ENCODE measurements at places on chromosomes 16 and 17. TPM values are rescaled to one million over a fixed set of nuclear protein-coding genes. Genes with fewer than 3 reads are reported as not detected.

DNA sequence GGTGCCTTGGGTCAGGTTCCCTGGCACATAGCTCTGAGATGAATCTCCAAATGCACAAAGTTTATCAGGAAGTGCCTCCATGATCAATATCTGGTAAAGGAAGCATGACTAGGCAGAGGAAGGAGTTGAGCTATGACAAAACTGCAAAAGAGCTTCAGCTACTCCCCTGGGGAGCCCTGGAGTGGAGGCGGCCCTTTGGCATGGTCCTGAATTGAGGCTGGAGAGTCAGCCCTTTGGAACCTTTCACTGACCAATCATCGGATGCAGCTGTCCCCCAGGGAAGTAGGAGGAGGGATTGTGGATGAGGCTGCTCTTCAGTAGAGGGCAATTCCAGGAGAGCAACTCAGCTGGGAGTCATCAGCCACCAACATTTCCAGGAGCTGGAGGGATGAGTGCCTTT lies 46.1 kb upstream of the NLRP1 start:
- DNase-seq: no peak

DNA sequence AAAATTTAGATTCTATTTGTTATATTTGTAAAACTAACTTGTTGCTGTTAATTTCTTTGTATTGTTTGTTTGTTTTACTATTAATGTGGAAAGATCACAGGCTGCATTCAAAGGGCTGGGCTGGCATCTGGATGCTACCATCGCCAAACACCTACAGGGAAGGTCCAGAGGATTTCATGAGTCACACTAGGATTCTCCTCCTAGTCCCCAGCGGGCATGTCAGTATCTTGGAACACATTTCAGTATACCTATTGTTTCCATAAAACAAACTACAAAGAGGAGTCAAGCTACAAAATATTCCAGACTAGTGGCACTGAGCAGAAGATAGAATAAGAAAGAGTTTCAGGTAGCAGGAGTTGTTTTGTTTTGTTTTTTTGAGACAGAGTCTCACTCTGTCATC lies 55.3 kb downstream of the NOG start:
- DNase-seq: no peak

- DNase-seq: no peak
Observed at GRCh38 chr17:75010683-75011400, 1.6 kb upstream of the MRPL58 start.

GRCh38 chr16:85894266-85894665 lies 4.7 kb upstream of the IRF8 start:
- DNase-seq: no peak

- DNase-seq: no peak
Observed at GRCh38 chr16:4179763-4180260, 62.1 kb downstream of the SRL start.

DNA sequence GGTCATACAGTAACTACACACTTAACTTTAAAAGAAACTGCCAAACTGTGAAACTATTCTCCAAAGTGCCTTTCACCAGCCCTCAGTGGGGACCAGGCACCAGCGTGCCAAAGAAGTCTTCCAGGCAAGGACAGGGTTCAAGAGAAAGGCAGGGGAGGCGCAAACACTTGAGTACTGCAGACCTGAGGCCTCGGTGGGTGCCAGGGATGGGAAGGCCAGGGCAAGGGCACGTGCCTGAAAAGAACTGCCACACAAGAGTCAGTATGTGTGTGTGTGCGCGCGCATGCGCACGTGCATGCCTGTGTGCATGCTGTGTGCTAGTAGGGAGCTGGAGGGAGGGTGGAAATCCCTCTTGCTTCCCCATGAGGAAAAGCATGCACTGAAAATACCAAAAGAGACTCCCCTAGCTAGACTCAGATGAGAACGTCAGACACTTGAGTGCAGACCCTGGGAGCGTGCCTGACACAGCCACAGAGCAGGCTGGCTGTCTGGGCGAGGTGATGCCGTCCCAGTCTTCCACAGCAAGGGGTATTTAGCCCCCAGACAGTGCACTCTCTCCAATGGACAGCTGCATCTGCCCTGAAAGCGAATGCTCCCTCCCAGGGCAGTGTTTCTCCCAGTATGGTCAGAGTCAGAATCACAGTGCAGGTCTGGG lies 40.1 kb upstream of the GSG1L start:
- peak; percentile 38 for DNase-seq

DNA sequence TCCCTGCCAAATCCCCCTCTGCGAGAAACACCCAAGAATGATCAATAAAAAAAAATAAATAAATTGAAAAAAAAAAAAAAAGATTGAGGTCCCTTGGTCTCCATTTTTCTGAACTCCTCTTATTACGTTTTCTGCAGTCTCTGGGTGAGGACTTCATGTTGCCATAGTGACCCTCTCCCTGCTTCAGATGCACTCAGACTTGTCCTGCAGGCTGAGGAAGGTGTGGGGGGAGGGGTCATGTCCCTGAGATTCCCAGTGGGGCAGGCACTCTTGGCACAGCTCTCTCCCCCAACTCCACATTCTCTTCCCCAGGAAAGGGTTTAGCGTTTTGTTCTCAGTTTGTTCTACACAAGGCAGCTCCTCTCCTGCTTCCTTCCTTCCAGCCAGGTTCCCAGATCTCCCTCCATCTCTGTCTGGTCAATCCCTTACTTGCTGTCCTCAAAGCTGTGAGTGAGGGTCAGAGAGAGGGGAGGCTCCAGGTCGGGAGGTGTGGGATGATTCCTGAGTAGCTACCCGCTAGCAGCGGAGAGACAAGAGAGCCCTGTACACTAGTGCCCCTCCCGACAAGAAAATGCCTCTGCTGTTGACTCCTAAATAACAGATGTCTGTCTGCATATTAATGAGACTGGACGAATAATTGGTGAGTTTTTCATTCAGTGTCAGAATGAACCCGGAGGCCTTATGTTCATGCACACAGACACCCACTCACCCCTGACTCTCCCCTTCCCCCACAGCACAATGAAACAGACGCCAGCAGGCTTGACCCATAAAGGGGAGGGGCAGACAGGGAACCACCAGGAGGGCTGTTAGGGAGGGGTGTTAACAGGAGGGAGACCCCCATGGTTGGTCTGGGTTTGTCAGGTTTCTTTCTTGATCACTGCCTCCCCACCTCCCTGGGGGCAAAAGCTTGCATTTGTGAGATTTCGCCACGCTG lies 9.2 kb downstream of the RND2 start:
- DNase-seq: peak; percentile 65

- peak; percentile 71 for DNase-seq
Observed at GRCh38 chr17:79045842-79046196, 21.9 kb downstream of the C1QTNF1 start.

DNA sequence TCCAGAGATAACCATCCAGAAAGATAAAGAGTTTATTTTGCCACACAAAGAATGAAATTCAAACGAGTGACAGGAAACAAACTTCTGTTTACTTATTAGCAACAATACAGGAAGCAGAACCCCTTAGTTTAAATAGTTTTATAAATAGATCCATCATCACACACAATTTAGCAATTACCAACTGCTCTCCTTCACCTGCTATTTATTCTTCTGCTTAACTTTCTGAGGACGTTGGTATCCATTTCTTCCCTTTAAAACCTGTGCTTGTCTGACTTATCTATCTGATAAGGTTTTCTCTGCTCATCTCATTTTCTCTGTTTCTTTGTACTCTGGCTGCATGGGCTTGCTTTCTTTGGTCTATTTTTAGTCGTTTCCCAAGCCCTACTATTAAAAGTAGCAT lies 4.3 kb upstream of the ADAMTS18 start:
- no peak for DNase-seq

- DNase-seq: no peak
Observed at GRCh38 chr17:9905902-9906301, 831 bp upstream of the RCVRN start.

DNA sequence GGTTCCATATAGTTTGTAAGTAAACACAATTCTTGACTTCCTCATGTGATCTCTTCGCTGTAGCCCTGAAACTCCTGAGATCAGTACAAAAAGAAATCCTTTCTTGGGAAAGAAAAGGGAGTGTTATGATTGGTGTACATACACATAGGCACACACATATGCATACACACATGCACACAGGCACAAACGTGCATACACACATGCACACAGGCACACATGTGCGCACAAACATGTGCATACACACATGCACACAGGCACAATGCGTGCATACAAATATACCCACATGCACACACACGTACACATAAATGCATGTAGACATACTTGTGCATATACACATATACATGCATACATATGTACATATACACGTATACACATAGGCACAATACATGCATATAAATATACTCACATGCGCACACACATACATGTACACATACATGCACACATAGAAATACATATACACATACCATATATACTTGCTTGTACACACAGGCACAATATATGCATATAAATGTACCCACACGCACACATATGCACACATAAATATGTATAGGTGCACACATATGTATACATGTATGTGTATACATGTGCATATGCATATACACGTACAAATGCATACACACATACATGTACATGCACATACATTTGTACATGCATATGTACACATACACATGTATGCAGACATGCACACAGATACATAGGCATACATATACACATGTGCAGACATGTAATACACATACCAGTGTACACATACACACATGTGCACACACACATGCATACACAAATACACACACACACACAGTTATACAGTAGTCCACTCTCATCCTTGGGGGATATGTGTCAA lies 26.4 kb downstream of the CMIP start:
- DNase-seq: no peak

- DNase-seq: no peak
Observed at GRCh38 chr16:57866529-57866918, 64.2 kb upstream of the KIFC3 start.

- no peak for DNase-seq
Observed at GRCh38 chr17:27993723-27994310, 48.7 kb upstream of the NLK start.

DNA sequence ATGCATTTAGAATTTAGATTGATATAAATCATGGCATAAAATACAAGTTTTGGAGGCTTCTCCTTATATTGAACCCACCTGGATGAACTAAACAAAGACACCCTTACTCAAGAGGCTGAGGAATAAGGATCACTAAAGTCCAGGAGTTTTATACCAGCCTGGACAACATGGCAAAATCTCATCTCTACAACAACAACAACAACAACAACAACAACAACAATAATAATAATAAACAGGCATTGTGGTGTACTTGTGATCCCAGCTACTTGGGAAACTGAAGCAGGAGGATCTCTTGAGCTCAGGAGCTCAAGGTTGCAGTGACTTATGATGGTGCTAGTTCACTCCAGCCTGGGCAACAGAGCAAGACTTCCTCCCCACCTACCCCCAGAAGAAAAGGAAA lies 558.0 kb downstream of the TOX3 start:
- no peak for DNase-seq

DNA sequence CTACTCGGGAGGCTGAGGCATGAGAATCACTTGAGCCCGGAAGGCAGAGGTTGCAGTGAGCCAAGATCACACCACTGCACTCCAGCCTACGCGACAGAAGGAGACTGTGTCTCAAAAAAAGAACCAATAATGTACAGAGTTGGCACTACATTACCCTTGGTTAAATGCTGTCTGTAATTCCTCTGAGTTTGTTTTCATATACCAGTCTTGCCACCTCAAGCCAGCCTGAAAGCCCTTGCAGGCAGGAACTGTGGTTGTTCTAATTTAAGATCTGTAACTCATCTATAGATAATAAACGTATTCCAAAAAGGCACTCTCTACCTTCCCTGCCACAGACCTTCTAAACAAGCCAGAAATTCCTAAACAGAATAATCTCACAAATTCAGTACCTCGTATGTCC lies 4.3 kb upstream of the KANSL1 start:
- no peak for DNase-seq

DNA sequence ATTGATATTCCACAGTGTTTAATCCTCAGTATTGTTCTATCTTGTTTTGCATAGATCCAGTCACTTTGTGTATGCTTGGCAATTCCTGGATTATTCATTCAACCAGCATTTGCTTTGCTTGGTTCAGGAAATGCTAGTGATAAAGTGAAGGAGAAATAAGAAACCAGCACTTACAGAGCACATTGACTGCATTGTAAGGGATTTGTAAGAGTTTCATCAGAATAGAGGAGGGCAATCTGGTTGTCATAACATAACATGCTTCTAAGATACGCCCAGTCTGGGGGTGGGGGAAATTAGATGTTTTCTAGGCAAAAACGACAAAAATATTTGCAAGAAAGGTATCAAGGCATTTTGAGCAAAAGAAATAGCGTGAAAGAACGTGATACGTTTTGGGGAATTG lies 40.4 kb downstream of the TNRC6A start:
- no peak for DNase-seq

DNA sequence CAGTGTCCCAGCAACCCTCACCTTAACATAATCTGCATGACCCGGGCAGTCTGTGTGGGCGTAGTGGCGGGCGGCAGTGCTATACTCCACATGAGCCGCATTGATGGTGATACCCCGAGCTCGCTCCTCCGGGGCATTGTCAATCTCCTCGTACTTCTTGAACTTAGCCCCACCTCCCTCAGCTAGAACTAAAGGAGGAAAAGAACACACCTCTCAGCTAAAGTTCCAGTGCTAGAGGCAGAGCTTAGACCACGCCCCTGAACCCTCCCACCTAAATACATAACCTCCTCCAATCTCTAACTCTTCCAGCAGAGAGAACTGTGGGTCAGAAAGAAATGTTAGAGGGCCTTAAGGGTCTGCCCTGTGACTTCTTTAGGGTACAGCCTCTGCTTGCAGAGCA lies 855 bp downstream of the TUFM start:
- no peak for DNase-seq

- no peak for DNase-seq
Observed at GRCh38 chr16:17511340-17511739, 40.6 kb upstream of the XYLT1 start.

DNA sequence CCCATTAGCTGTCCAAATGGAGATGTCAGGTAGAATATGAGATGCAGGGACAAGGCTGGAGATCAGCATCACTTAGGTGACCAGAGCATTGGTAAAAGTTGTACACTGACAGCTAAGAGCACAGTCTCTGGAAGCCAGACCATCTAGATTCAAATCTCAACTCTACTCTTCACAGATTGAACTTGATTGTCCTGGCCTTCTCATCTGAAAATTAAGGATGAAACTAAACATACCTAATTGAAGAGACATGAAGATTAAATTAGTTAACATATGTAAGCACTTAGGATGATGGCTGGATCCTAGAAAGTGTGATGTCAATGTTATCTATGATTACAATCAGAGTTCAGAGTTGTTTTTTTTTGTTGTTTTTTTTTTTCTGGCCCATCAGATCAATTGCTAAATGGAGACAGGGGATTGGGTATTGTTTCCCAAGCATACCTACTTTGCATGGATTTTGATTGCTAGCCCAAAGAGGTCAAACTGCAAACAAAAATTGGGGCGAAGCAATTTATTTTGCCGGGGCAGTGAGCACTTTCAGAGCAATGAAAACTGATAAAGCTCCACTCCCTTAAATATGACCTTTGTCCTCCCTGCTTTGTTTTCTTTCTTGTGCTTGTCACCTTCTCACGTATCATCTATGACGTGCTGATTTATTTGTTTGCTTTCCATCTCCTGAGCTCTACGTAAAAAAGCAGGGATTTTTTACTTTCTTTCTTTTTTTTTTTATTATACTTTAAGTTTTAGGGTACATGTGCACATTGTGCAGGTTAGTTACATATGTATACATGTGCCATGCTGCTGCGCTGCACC lies 217.6 kb upstream of the CPHXL start:
- no peak for DNase-seq

Gene METTL9
- polyA plus RNA-seq: 160 TPM

Gene WNT3
- 2.4 TPM for polyA plus RNA-seq

Gene HSPB9
- 0.41 TPM for polyA plus RNA-seq

Gene FMNL1
- 9.0 TPM for polyA plus RNA-seq

Gene C17orf113
- polyA plus RNA-seq: 4.5 TPM

Gene C16orf87
- 21.0 TPM for polyA plus RNA-seq

Gene OGFOD3
- 24.1 TPM for polyA plus RNA-seq

Gene CDR2L
- polyA plus RNA-seq: 17.8 TPM

Gene TCAP
- 1.3 TPM for polyA plus RNA-seq

Gene RSKR
- 31.6 TPM for polyA plus RNA-seq

Gene TPSB2
- 0.13 TPM for polyA plus RNA-seq
